Fibroblast of skin of right quadriceps (primary cell): ENCODE measurements at places on chromosomes 13 and 19.
A peak's percentile ranks its signal among the peaks of the same experiment; 100 is the strongest.

DNA sequence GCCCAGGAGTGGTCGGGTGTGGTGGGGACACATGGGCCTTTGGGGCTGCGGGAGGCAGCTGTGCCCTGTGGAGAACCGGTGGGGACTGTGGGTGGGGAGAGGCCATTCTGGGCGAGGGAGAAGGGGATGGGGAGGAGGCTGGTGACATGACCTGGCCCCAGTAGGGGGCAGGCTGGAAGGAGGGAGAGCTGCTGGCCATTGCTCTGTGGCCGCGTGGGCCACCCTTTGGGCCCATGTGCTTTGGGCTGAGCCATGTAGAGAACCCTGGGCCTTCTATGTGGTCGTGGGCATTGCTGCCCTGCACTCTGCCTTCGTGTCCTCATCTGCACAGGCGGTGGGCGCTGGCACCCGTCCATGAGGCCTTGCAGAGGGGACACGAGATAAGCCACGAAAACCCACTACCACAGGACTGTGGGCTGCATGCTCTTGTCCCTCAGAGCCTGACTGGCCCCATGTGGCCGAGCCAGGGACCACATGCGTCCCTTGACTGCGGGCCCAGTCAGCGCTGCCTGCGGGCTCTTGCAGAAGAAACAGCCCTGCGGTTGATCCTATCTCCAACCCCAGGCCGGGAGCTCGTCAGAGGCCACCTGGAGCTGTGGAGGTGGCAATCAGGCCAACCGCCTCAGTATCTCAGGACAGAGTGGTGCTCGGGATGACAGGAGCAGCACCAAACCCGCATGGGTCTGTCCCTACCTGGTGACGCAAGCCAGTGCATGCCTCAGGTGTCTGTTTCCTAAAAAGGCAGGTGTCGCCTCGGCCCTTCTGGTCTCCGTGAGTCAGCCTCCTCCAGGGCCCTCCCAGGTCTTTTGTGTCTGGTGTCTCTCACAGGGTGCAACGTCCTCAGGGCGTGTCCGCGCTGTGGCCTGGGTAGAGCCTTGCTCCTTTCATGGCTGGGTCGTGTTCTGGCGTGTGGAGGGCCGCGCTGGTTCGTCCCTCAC, 14.3 kb downstream of the FZR1 start:
- no peak for DNase-seq

DNA sequence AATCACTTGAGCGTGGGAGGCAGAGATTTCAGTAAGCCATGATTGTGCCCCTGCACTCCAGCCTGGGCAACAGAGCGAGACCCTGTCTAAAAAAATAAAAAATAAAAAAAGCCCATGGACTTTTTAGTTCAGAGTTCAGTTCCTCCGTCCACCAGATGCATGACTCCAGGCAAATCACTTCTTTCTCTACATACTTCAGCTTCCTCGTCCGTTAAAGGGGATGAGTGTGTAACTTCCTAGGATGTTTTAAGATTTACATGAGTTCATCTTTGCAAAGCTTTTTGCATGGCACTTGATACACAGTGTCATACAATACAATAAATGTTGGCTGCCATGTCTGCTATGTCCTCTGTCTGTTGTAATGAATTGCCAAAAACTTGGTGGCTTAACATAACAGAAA, 10.0 kb upstream of the FFAR2 start:
- DNase-seq: no peak

DNA sequence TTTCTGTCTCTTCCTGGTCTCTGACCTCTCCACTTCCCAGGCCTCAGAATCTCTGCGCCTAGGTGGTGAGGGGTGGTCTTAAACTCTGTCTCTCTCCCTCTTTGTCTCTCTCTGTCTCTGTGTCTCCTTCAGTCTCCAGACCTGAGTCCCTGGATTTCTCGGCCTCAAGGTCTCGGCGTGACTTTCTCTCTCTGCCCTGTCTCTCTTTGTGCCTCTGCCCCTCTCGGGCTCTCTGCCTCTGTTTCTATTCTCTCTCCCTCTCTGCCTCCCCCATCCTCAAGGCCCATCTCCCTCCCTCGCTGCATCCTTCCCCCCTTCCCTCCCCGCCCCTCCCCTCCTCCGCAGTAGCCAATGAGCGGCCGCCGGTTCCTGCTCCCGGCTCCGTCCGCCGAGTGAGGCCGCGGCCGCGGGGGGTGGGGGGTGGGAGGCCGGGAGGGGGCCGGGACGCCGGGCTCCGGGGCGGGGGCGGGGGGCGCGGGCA, at the start of gene CACNG7:
Gene CACNG7 (plus strand): TSS at position 344 of the 481 bp plus-strand sequence. CDS start 3,554 bp downstream, outside the sequence.
- DNase-seq: peak; percentile 25

DNA sequence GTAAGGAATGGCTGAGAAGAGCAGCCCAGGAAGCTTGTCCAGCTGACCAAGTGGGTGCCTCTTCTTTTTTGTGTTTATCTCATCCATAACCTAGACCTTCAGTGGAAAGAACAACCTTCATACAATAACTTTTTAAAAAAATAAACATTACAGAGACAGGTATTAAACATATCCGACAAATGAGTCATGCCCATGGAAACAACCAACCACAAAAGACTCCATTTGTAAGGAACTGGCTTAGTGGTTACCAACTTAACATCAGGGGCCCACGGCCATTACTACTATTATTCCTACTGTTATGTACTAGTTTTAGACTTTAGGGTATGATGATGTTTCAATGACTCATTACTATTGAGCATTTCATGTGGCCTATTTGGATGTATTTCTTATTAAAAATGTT, 191.7 kb upstream of the SERP2 start:
- no peak for DNase-seq

- DNase-seq: peak; percentile 20
Observed at GRCh38 chr13:105778196-105778595, 757.3 kb downstream of the EFNB2 start.

- no peak for DNase-seq
Observed at GRCh38 chr19:49556412-49557398, 23.7 kb downstream of the NOSIP start.

GRCh38 chr19:44640518-44640917, 3.2 kb upstream of the PVR start:
- peak; percentile 51 for DNase-seq

- DNase-seq: no peak
Observed at GRCh38 chr13:44434766-44435141, 61.1 kb downstream of the SERP2 start.

- peak; percentile 50 for DNase-seq
Observed at GRCh38 chr13:50467156-50468110, 376.1 kb downstream of the DLEU7 start.

DNA sequence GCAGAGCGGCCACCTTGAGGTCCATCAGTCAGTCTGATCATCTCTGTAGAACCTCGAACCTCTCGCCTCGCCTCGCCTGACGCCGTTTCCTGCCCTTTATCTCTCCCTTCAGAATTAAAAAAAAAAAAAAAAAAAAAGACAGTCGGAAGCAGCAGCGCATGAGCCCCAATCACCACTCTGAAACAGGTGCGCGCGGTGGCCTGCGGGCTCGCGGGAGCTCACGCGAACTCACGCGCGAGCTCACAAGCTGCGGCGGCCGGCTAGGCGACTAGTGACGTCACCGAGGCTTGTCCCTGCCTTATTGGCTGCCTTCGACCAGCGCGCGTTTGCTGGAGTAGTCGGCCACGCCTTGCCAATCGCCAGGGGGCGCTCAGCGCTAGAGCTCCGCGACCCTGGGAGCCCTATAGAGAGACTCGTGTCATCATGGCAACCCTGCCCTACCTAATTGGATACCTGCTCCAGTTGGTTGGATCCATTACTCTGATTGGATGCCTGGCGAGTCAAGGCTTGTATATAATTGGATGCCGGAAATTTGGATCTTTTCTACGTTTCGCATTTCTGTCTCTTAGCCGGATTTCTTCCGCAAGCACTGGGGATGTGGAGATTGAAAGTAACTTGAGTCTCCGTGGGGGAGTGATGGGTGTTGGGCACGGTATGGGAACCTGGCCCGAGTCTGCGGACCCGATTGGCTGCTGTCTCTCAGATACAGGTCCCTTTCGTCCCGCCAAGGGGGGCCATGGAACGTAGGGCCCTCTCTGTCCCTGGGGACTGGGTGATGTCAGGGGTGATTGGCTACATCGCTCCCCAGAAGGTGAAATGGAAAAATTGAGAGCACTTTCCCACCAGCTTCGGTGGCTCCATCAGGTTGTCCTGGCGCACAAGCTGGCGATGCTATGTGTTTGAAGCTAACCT, 31.6 kb downstream of the SYT3 start:
- DNase-seq: peak; percentile 74

DNA sequence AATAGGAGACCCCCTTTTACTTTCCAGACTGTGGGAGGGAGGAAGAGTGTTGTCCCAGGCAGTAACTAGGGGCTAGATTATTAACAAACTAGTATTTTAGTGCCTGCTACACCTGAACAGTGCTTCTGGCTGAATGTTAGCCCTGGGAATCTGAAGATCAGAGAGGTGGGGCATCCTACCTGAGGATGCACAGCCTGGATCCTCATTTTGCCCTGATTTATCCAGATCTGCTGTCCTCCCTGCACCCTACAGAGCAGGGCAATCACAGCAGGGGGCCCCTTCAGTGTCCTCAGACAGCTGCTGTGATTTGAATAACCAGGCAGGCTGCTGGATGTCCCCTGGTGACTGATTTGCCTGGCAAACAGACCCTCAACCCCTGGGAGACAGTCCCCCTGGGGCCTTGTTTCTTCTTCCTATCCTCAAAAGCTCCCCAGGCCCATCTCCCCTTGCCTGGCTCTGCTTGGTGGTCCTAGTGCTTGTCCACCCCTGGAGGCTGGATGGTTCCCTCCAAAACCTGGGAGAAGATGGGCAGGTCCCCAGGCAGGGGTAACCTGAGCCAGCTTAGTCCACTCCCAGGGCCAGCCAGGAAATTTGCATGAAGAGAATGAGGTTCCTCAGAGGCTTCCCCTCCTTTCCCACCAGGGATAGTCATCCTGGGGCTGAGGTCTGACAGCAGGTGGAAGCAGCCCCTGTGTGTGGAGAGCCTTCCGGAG, at the start of gene OVOL3:
Gene OVOL3 (plus strand): TSS at position 657 of the 713 bp plus-strand sequence. CDS start 60 bp downstream, outside the sequence.
- DNase-seq: no peak

DNA sequence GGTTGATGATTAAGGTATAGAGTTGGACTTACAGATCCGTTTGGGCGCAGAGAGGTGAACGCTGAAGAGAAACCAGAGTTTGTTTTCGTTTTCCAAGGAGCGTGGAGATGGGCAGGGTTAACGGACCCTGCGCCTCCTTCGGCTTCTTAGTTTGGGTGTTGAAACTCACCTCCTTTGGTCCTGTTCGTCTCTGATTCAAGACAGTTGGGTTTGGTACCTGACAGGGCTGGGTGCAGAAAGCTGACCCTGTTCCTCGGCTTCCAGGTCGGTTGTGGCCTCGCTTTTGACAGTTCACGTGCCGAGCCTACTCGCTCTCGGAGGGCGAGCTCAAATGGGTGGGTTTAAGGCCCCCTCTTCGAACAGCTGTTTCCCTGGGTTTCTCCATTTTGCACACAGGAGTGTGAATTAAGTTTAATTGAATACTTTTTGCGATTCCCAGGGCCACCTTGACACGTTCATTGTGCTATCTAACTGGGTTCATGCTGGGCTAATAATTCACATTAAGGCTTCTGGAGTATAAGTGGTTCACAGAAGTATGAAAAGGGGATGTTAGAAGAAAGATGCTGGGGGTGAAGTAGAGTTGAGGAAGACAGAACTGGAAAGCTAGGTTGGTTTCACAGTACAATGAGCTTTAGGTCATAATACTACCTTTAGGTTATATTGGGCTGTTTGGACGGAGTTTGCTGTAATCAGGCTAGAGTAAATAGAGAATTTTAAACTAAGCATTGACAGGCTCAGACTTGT, 638 bp downstream of the USPL1 start:
- no peak for DNase-seq

GRCh38 chr19:42108527-42109389, 23.5 kb downstream of the POU2F2 start:
- peak; percentile 88 for DNase-seq

GRCh38 chr19:2517881-2518601, 42.1 kb downstream of the GADD45B start:
- DNase-seq: peak; percentile 58

DNA sequence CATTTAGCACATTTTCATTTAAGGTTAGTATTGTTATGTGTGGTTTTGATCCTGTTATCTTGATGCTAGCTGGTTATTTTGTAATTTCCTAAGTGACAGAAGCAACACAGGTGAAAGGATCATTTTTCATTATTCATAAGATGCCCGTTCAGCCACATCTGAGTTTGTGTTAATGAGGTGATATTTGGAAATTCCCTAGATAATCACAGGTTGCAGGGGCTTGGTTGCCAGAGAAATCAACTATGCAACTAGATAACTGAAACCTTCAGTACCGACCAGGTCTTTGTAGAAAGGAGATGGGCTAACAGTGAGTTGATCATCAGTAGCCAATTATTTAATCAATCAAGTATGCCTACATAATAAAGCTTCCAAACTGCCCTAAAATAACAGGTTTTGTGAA, 121.3 kb upstream of the UFM1 start:
- DNase-seq: no peak

GRCh38 chr19:19083413-19084178, 19.8 kb downstream of the SLC25A42 start:
- DNase-seq: no peak

GRCh38 chr19:4391701-4392483, 8.5 kb downstream of the SH3GL1 start:
- no peak for DNase-seq

- DNase-seq: peak; percentile 15
Observed at GRCh38 chr13:35283856-35284255, 192.6 kb downstream of the MAB21L1 start.

- DNase-seq: no peak
Observed at GRCh38 chr13:109999659-110000533, 213.5 kb upstream of the IRS2 start.

DNA sequence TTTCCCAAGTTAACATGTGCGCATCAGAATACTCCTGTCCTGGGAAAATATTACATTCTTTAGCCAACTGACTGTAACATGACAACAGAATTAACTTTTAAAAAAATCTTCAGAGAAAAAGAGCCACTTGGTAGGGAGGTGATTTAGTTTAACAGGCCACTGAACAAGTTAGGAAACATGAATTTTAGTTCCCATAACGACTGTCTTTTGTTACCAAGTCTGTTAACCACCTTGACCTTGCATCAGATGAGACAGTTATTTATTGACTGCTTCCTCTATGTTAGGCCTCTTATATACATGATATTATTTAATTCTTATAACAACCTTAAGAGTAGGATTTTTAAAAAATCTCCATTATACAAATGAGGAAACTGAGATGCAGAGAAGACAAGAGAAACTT, 268.6 kb downstream of the NDFIP2 start:
- no peak for DNase-seq

GRCh38 chr13:35785576-35786303, 309.3 kb upstream of the MAB21L1 start:
- DNase-seq: no peak
